ENCODE measurements at places on chromosomes 4 and X.

GRCh38 chrX:19515615-19516105, 352 bp upstream of the MAP3K15 start:
- DNase-seq = no peak

DNA sequence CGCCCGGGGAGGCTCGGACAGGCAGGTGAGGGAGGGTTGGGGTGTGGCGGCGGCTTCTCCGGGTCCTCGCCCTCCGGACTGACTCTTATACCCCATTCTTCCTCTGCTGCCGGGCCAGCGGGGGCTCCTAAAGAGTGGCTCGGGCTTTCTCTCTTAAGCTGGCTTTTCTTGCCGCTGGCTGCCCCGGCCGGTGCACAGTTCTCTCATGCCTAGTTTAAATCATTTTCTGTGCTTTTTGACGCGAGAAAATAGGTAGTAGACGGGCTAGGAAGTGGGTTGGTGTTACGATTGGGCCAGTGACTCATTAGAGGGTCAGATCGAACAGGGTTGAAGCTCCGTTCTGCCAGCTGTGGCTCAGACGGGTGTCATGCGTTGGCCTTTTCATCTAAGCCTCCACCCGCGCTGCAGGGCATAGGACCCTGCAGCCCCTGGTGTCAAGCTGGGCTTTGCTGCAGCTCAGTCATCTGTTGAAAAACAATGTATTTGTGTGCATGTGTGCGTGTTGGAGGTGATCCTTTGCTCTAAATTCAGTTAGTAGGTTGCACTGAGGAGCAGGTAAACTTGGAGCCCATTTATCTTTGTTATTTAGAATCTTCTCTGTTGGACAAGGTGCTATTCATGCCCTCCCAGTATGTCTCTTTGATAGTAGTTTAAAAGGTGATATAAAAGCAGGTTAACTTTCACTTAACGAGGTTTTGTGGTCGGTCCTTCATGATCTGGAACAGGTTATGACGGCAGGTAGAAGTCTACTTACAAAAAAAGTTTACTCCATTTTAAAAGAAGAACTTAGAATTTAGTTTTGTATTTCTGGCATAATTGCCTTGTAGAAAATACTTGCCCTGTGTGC, 802 bp downstream of the BMP2K start:
- peak; percentile 8 for DNase-seq

DNA sequence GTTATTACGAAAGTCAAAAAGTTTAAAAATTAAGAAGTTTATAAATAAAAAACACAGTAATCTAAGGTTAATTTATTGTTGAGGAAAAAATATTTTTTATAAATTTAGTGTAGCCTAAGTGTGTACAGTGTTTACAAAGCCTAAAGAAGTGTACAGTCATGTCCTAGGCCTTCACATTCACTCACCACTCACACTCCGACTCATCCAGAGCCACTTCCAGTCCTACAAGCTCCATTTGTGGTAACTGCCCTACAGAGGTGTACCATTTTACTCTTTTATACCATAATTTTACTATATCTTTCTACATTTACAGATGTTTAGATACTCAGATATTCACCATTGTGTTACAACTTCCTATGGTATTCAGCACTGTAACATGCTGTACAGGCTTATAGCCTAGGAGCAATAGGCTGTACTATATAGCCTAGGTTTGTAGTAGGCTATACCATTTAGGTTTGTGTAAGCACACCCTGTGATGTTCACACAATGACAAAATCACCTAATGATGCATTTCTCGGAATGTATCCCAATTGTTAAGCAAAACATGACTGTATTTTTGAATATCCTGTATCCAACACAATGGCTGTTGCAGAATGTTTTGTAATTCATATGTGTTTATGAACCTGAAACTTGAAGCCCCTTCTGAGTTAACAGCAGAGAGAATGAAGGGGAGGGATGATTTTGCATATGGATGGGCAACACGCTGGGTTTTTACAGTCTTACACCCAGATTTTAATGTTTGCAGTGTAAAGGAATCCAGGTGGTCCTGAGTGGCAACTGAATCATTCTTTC, 3.1 kb downstream of the PPBP start:
- no peak for DNase-seq

- no peak for DNase-seq
These were observed 305.7 kb downstream of the DHX15 start for GRCh38 chr4:24278693-24279092.

- DNase-seq = no peak
These were observed 33.8 kb upstream of the GPR174 start for GRCh38 chrX:79110731-79111130.

DNA sequence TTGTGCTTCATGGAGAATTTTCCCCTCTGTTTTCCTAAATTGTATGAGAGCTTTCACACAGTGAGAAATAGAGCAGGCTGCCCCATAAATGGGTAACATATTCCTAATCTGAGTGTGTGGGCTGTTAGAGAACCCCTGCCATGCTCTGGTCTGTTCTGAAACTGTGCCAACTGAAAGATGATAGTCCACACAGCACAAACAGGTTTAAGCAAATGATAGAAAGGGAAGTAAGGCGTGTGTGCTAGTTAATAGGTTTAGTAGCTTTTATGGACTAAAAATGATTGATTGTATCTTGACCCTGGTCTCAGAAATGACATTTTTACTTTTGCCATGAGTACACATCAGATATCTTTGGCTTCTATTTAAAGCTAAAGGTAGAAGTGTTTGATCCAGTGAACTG, 106.2 kb downstream of the PRRG1 start:
- no peak for DNase-seq

GRCh38 chr4:186770481-186771175, 47.0 kb upstream of the FAT1 start:
- DNase-seq = no peak

DNA sequence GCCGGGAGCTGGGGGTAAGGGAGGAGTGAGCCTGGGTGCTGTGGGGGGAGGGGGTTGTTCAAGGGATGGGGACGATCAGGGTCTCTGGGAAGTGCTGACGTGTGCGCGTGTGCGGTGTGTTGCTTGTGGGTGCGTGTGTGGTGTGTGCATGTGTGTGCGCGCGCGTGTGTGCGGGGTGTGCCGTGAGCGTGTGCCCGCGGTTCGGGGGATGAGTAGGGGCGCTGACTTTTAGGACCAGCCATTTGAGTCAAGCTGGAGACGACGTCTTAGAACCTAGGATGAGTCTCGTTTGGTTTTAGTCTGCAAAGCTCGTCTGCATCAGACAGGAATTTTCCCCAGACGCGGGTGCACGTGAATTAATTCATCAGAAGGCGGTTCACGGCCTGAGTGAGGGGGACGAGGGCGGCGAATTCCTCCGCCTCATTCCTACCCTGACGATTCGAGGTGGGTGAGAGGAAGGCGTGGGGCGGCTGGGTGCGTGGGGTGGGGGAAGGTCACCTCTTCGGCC, 950 bp upstream of the TMEM271 start:
- DNase-seq = no peak

GRCh38 chr4:177339477-177340374, 30.1 kb downstream of the NEIL3 start:
- DNase-seq = no peak

DNA sequence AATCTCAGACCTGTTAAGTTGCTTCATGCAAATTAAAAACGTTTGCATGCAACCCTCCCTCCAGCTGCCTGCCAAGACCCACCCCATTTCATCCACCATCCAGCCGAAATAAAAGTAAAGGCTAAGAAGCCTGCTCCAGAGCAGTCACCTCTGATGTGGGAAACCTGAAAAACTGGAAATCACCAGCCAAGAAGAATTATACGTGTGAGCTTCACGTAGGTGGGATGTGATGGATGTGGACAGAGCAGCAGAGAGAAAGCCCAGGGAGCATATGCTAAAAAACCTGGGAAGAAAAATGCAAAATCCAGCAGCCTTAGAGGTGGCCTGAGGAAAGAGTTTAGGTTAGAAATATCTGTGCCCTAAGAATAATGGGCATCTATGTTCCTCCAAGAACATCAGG, 160.6 kb upstream of the STS start:
- DNase-seq = no peak

DNA sequence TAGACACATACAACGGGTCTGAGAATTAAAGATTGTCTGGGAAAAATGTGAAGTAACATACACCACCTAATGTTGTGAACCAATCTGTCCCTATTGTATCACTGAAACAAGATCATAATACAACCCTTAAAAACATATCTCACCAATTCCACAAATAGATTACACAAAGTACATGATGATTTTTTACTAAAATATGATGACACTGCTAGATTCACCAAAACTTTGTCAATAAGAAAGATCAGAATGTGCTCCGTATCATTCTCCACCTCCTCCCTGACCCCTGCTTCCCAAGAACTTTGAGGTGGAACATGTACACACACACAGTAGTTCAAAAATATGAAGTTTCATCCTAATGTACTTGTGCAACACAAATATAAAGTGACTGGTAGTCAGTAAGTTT, 862.0 kb downstream of the PCDH18 start:
- DNase-seq = no peak

GRCh38 chr4:151604238-151604637, 156.6 kb downstream of the GATB start:
- no peak for DNase-seq

GRCh38 chr4:180234730-180235129, 2008.5 kb upstream of the TENM3 start:
- no peak for DNase-seq

DNA sequence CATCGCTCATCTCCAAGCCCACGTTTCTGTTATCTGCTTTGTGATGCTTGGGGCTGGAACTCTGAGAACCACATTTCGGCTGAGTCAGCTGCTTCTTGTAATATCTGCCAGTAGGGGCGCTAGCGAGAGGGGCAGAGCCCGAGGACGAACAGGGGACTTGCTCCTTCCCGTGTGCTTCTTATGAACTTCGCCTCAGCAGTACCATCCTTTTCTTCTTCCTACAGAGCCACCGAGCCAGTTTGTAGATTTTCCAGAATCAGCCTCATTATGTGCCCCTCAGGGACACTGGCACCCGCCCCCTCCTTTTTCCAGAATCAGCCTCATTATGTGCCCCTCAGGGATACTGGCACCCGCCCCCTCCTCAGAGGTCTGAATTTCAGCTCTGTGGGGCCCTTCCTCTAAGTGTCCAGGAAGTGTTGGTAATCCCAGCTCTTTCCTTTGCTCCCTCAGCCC, 441.7 kb upstream of the RASGEF1B start:
- DNase-seq = peak; percentile 3

- no peak for DNase-seq
These were observed 20.6 kb upstream of the COQ2 start for GRCh38 chr4:83305187-83305586.

DNA sequence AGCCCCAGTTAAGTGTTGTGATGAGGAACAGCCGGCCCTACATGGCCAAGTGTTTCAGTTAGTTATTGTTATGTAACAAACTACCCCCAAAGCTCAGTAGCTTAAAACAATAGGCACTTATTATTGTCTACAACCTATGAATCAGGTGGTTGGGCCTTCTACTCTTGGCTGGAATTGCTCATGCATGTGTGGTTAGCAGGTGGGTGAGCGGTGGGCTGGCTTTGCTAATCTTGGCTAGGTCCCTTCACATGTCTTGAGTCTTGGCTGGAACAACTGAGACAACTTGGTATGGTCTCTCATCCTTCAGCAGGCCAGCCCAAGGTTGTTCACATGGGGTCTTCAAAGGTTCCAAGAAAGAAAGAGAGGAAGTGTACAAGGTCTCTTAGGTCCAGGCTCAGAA, 54.5 kb upstream of the CHRNA9 start:
- no peak for DNase-seq

DNA sequence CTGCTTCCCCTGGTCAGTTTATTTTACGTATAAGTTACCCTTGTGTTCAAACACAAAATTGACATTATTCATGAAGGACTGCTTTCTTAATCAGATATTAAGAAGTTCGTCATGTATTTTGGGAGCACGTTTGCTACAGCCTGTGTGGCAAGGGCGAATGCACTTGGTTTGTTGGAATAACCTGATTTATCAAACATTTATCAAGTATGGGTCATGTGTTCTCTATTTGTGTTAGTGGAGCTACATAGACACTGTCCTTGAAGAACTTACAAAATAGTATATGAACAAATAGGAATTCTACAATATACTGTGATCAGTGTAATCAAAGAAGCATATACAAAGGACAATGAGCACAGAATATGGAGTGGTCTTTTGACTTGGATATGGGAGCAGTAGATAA, 22.4 kb downstream of the RAB33B start:
- DNase-seq = no peak

GRCh38 chr4:89258506-89258905, 49.1 kb downstream of the GPRIN3 start:
- DNase-seq = no peak

- no peak for DNase-seq
These were observed 124.6 kb downstream of the RRAGB start for GRCh38 chrX:55841962-55842752.

- DNase-seq = no peak
These were observed 453.9 kb downstream of the PDHA2 start for GRCh38 chr4:96293806-96294205.

DNA sequence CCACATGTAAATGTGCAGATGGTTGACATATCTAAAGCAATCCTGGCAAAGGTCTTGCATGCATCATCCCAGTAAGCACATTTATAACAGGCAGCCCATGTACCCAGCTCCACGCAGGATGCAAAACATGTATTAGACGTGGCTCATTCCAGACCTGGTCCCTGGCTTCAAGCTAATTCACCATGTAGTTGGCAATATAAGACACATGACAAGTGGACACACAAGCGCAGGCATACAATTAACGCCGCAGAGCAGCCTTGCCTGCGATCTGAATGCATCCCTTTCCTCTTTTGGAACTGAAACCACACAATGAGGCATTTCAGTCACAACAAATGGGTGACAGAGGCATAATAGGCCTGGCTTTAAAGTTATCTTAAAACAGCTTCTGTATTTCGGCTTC, 114.5 kb upstream of the TRIM2 start:
- no peak for DNase-seq

GRCh38 chr4:125459531-125459930, 144.8 kb downstream of the FAT4 start:
- DNase-seq = no peak

- no peak for DNase-seq
These were observed 318.6 kb upstream of the BMP3 start for GRCh38 chr4:80711956-80712355.

DNA sequence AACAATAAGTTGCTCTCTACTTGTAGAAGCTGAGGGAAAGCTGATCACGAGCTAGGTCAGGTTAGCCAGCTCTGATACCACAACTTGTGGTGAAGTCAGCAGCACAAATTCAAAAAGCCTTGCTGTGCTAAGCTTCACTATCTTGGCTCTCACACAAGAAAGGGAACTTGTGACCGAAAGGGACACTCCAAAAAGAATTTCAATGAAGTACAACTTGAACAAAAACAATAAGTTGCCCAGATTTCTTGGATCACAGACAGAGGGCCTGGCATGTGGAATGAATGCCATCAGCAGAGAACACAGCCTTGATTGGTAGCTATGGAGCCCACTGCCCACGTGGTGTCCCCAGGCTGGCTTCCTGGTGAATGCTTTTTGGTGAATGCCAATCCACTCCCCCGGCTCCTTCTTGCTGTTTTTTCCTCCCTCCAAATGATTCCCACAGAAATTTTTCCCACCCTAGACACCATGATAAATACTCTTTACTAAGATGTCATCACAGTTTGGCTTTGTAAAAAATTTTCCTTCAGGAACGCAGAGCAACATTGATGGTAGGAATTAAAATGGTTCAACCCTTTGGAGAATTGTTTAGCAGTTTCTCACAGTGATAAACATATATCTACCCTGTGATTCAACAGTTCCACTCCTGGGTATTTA, 82.6 kb downstream of the ANXA3 start:
- DNase-seq = no peak
